ENCODE measurements at places on chromosomes 6 and 20.

DNA sequence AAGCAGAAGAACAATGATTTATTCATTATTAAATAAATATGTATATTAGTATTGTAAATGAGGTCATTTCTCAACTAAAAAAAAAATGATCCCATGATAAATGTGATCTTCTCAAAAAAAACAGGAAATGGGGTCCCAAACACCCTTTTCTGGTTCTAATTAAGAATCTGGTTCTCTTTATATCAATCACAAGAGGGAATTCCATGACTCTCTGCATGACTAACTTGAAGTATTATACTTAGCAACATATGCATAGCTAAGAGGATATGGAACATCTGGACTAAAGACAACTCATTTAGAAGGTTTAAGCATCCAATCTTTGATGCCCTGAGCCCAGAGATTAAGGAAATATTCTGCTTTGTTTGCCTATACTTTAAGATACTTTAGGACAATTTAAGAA lies 89.7 kb upstream of the EMILIN3 start:
- DNase-seq = no peak

DNA sequence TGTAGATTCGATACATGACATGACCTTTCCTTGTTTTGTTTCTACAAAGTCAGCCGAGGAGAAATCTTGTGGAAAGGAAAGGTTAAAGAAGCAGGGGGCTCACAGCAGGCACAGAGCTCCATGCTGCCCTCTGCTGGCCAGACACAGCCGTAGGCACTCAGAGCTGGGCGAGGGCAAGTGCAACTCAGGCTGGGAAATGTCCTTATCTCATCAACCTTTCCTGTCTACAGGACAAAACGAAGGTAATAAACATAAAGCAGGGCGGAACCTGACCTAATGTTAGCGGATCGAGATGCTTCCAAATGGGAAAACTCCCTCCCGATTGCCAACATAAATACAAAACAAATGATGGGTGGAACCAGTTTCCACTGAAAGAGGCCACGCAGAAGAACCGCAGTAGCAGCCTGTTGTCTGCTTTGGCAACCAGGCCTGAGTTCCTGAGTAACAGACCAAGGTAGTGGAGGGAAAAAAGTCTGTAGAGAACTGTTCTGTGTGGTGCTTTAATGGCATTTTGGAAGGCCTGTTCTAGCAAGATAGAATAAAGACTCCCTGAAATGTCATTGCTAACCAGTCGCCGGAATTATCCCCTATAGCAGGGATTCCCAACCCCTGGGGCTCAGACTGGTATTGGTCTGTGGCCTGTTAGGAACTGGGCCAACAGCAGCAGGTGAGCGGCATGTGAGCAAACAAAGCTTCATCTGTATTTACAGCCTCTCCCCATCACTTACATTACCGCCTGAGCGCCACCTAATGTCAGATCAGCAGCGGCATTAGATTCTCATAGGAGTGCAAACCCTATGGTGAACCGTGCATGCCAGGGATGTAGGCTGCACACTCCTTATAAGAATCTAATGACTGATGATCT lies 85.2 kb downstream of the MBOAT1 start:
- DNase-seq = peak; percentile 68

DNA sequence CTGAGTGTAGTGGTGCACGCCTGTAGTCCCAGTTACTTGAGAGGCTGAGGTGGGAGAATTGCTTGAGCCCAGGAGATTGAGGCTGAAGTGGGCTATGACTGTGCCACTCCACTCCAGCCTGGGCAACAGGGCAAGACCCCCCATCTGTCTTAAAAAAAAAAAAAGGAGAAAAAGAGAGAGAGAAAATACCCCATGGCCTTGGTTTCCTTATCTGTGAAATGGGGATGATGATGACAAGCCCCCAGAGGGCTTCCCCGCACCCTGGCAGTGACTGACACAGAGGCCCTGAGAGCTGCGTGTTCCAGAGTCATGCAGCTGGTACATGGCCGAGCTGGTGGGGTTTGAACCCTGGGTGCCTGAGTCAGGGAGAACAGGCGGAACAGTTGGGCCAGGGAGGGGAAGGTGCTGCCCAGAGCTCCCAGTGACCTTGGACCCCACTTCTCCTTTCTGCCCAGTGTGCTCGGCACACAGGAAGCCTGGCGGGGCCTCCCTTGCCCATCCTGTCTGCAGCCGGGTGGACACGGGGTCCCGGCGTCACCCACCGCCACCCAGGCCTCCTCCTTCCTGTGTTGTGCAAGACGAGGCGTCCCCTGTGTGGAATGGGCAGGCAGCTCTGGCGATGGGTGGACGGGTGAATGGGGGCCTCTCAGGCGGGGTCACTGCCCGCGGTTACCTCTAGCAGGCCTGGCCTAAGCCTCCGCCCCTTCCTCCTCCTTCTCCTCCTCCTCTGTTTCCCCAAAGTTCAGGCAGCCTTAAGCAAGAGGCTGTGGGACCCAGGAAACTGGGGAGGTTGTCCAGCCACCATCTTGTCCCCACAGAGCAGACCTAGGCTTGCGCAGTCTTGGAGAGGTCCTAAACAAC lies 84.2 kb downstream of the CEBPB start:
- no peak for DNase-seq

DNA sequence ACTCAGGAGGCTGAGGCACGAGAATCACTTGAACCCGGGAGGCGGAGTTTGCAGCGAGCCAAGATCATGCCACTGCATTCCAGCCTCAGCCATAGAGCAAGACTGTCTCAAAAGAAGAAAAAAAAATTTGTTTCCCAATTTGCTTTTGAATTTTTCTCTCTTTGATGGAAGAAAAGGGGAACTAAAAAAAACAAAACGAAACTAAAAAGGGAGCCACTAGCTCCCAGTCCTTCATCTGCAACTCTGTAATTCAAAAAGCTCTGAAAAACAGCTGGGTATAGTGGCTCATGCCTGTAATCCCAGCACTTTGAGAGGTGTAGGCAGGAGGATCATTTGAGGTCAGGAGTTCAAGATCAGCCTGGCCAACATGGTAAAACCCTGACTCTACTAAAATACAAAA lies 9.5 kb downstream of the OVOL2 start:
- no peak for DNase-seq

GRCh38 chr6:74018825-74019224 lies 322.8 kb downstream of the CD109 start:
- DNase-seq = no peak

Data from activated CD4-positive, alpha-beta T cell treated with anti-CD3 and anti-CD28 coated beads, Interleukin-2, Interleukin-4, amounts not matched to agents 100 ng/mL and 50 ng/mL, durations not matched to agents 16 hours and 8 hours (primary cell).